H1 (cell line): ENCODE measurements at places on chromosomes 16 and 17. TPM values are rescaled to one million over a fixed set of nuclear protein-coding genes. Genes with fewer than 3 reads are reported as not detected.

Gene IKZF3
- total RNA-seq, result 0.52 and 0.56 TPM in 2 replicates

Gene CFAP97D1
- total RNA-seq, result 0.07 TPM in 1 of 2 replicates, not detected in the other

Gene PPM1E
- 9.4 and 10.4 TPM in 2 replicates for total RNA-seq

DNA sequence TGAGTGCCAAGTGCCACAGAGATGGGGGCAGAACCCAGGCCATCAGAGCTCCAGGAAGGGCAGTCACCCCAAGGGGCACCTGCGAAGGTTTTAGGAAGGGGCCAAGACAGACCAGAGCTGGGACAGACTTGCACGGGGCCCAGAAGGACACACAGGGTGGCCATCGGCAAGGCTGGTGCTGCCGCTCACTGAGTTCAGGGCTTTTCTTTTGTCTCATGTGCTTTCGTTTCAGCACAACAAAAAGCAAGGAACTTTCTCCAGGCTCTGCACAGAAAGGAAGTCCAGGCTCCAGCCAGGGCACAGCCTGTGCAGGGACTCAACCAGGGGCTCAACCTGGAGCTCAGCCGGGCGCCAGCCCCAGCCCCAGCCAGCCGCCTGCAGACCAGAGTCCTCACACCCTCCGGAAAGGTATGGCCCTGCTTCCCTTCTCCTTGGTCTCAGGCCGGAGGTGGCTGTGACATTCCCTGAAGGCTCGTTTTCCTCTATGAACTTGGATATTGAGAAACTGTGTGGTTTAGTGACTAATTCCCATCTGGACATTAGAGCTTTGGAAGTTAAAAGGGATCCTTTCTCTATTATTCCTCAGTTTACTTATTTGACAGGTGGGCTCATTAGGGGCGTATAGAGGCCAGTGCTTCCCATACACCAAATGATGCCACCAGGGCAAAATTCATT is 37.9 kb downstream of the ELAC2 start:
- DNase-seq, result no peak

- peak; percentile 91 for DNase-seq
Measured at GRCh38 chr17:40862985-40863733, 3.9 kb downstream of the KRT12 start.
